ENCODE measurements at places on chromosomes 13 and 19.
A peak's percentile ranks its signal among the peaks of the same experiment; 100 is the strongest.

DNA sequence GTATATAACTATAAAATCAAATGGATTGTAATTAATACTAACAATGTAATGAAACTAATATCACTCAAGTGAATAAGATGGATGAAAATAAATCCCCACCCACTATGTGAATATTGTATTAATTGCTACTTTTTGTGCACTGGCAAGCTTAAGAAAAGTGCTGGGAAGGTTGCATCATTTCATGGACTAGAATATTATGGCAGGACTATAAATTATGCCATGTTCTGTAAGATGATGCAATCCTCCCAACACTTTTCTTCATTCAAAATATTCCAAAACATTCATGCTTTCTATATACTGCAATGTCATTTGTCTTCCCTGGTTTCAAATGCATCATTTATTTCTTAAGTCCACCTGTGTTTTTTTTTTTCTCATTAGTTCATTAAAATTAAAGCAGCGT, 457.6 kb upstream of the GPC6 start:
- DNase-seq, result peak; percentile 56

DNA sequence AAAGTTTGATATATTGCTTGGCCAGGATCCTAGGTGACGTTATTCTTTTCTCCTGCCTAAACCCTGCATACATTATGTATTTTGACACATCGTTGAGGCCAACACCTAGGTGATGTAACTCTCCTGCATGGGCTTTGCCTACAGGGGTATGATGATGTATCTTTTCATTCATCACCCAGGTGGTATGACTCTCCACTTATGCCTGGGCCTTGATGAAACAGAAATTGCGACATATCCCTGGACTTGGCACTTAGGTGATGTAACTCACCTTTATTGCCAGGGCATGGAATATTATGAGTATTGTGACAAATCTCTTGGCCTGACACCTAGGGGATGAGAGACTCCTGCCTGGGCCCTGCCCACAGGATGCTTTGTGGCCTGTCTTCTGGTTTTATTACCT, 18.5 kb upstream of the ZNF681 start:
- no peak for DNase-seq

GRCh38 chr19:7888145-7888825, at the start of gene LRRC8E:
TSS of gene LRRC8E (plus strand) at chr19:7888510. CDS start at chr19:7895604, 7,094 bp downstream.
- DNase-seq, result peak; percentile 65

DNA sequence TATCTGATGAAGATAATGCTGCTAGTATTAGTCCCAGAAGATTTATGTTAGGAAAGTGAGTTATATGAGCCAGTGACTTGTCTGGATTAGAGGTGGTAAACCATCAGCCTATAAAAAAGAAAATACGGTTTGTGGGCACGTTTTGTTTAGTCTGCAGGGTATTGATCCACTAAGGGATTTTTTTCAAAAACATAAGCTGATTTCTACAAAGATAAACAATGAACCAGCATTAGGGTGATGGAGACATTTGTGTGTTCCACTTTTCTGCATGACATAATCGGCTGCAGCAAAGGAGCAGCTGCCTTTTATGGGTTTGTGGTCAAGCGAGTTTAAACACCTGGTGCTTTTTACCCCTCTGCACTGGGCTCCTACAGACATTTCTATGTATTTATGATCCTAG, 836.4 kb upstream of the GPC6 start:
- no peak for DNase-seq

GRCh38 chr13:39370554-39370953, 232.4 kb downstream of the LHFPL6 start:
- peak; percentile 13 for DNase-seq

- DNase-seq, result no peak
Observed at GRCh38 chr13:66663206-66663605, 566.9 kb downstream of the PCDH9 start.

- DNase-seq, result no peak
Observed at GRCh38 chr13:36412736-36413135, 19.6 kb upstream of the CCNA1 start.
